Spleen (tissue), 13 donors: ENCODE measurements at places on chromosomes 3 and 15.

- DNase-seq, result no peak
Observed at GRCh38 chr3:146052791-146053310, 108.1 kb downstream of the PLOD2 start.

DNA sequence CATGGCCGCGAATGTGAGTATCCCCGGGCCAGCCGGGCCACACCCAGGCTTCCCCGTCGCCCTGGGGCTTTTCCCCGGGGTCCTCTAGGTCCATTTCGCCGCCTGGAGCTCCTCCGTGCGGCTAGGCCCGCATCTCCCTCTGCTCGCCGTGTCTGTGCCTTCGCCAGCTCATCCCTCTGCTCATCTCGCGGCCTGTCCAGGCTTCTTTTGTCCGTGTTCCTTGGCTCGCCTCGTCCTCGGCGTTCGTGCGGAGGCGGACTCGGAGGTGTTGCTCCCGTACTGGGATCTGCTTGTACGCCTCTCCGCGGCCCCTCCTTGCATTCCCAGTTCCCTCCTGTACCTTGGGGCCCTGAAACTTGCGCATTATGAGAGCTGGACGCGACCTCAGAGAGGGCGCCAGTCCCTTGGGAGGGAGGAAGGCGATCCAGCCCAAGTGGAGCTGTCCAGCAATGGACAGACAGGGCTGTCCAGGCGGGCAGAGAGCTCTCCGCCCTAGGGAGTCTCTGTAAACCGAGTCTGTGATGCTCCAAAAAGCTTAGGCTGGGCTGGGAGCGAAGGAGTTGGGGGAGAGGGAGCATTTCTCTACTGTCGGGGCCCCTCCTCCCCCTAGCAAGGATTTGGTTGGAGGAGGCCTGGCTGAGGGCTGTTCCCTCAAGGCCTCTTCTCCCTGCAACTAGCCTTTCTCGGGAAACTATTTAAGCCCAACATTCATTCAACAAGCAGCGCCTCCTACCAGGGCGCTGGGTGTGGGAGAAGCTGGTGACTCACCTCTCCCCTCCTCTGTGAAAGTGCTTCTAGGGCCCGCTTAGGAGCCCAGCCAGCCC is 553 bp downstream of the TMEM43 start:
- no peak for DNase-seq

- no peak for DNase-seq
Observed at GRCh38 chr3:119700920-119701734, 1.7 kb upstream of the CFAP91 start.

GRCh38 chr15:79169526-79170133 is 79.0 kb upstream of the RASGRF1 start:
- DNase-seq, result no peak

GRCh38 chr3:155110022-155110421 is 29.9 kb downstream of the MME start:
- no peak for DNase-seq

GRCh38 chr15:83973816-83974215 is 261.8 kb upstream of the GOLGA6L4 start:
- DNase-seq, result no peak

DNA sequence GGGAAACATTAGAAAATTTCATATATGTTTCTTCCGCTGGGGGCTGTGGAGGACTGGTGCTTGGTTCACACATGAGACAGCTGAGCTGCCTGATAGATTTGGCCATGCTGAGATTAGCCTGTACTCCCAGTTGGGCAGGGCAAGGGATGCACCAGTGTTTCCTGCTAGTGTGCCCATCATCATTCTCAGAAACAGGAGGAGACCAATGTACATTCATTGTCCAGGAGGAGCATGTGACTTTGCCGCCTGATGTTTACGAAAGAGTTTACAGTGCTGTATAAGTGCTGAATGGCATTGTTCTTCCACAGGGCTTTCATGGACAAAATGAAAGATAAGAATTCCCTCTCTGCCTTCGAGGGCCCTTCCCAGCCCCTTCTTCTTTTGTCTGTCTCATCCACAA is 311.1 kb upstream of the THBS1 start:
- DNase-seq, result no peak

- DNase-seq, result no peak
Observed at GRCh38 chr3:134803051-134803505, 8.0 kb downstream of the EPHB1 start.
